ENCODE measurements at places on chromosomes 7 and 10.

DNA sequence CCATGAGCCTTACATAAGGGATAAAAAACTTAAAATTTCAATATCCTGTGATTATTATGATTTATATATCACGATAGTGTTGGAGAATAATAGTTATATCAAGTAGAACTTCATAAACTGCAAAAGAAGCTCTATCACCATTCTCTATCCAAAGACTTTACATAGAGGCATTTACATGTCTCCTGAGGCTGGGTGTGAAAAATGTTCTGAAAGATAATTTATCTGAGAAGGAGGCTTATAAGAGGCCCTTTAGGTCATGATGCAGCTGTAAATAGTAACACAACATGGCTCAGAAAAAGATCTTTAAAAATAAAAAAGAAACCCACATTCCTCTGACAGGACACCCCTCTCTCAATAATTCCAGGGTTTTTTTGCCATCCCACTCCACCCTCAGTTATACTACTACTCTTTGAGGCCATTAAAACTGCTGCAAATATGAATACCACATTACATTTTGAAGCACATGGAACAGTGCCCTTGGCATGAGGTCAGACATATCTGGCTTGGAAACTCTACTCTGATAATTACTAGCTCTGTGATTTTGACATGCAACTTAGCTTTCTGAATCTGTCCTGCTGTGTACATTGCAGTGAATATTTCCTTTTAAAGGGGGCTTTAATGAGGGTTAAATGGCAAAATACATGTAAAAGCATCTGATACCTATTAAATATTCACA lies 55.5 kb downstream of the SLC16A12 start:
- no peak for DNase-seq

DNA sequence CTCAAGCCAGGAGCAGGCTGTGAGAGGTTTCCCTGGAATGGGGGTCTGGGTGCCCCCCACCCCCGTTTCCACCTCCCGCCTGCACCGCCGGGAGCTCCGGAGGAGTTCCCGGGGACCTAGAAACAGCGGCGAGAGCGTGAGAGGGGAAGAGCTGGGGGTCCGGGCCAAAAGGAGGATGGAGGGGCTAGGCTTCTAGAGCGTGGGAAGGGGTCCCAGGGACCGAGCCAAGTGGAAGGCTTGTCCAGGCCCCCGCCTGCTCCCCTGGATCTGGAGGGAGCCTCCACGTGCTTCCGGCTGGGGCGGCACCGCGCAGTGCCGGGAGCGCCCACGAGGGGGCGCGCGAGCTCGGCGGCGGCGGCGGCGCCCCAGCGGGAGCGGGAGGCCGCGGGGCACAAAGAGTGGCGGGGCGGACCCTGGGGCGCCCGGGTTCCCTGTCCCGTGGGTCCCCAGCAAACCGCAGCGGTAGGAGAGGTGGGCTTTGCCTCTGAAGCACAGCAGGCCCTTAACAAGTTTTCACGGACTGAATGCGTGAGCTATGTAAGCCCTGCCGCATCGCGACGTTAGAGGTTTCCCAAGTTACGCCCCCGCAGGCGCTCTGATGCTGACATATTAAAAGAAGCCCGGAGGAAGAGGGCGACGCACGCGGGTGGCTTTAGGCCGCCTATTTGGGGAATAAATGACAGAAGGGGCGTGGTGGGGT lies 104.4 kb upstream of the LRRC4 start:
- peak; percentile 44 for DNase-seq

- no peak for DNase-seq
Measured at GRCh38 chr10:59618666-59619065, 91.0 kb downstream of the SLC16A9 start.

- DNase-seq, result no peak
Measured at GRCh38 chr7:15669443-15670090, 16.9 kb downstream of the MEOX2 start.

GRCh38 chr7:137718355-137718754 lies 128.4 kb downstream of the DGKI start:
- no peak for DNase-seq

- DNase-seq, result no peak
Measured at GRCh38 chr10:80160361-80161320, 28.1 kb downstream of the PLAC9 start.
